ENCODE measurements at places on chromosomes 12 and 14.

DNA sequence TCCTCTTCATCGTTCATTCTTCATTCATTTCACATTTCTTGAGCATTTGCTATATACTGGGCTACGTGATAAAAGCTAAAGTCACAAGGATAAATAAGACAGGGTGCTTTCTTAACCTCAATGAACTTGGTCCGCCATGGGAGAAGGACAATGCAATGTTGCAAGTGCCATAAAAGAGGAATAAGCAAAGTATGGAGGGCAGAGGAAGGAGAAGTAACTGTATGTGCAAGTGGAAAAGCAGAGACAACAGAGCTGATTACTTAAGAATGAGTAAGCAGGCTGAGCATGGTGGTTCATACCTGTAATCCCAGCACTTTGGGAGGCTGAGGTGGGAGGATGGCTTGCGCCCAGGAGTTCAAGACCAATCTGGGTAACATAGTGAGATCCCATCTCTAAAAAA, 14.4 kb downstream of the AREL1 start:
- no peak for DNase-seq

DNA sequence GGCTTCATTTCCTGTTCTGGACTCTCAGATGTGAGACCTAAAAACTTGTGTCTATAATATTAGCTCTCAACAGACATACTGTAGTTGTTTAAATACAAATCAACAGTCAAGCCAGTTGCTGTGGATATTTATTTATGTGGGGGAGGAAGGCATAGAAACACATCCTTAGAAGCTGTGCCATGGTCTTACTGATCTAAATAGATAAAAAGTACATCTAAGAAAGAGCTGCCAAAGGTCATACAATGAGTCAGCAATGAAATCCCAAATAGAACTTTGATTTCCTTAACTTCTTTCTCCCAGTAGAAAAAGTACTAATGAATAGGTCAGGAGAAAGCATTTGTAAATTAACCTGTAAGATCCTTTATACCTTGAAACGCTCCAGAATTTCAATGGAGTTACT, 185.1 kb downstream of the AKAP6 start:
- DNase-seq = no peak

DNA sequence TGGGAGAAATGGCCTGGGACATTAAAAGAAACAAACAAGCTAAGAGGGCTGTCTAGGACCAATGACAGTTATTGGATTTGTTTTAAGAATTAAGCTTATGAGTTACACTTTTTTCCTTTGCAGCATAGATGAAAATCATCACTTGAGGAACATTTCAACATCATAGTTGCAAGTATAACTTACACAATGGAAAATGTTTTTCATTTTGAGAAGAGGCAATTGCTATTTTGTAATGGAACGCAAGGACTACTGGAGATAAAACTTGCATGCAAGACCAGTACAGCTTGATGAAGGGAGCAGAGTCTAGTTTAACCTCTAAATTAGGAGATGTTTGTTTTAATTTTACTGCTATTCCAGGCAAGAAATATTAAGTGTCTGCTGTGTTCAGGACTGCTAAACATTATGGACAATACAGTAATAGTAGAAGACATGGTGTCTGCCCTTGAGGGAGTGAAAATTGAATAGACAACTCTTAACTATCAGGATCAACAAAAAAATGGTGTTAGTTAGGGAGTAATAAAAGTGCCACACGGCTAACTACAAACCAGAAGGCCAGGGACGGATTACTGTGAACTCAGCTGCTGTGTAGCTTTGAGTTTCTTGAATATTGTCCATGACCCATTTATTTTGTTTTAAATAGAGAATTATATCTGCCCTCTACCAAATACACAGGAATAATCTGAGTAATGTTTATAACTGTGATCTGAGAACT, 374.5 kb downstream of the RAD51B start:
- no peak for DNase-seq

- DNase-seq = no peak
Observed at GRCh38 chr12:131054345-131055092, 100.8 kb downstream of the ADGRD1 start.

DNA sequence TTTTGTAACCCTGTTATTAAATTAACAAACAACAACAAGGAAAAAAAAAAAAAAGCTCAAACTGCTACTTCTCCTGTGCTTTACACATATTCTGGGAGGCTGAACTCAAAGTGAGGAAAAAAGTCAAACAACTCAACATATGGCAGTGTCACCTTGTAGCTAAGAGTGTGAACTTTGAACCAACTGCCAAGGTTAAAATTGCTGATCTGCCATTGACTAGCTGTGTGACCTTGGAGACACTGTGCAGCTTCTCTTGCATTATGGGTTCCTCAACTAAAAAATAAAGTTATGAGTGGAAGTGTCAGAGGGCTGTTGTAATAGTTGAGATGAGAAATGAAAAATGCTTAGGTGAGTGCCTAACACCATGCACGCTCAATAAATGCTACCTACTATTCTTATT, 34.2 kb downstream of the STXBP6 start:
- DNase-seq = no peak

DNA sequence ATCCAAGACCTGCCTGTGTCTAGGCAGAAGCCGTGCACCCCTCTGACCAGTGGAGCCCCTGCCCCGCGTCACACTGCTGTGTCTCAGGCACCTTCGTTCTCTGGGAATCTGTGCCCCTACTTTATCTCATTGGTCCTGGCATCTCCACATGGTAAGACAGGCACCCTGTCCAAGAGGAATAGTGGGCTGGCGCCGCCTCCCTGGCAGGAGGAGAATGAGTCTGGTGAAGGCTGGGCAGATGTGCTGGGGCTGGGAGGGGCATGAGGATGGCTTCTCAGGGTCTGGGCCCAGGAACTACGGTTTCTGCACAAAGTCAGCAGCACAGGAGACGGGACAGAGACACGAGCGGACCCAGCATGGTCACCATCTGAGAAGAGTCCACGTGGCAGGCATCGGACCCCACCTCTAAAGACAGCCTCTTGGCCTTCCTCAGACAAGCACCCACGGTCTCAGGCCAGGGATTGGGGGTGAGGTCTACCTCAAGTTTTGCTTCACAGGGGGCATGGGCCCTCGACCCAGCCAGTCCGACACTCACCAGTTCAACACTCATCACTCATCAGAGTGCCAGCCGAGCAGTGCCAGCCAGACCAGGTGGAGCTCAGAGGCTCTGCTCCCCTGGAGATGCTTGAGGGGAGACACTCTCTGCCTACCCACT, 306.7 kb downstream of the ADGRD1 start:
- no peak for DNase-seq

GRCh38 chr14:75323571-75323970, 44.9 kb downstream of the FOS start:
- DNase-seq = no peak

- DNase-seq = no peak
Observed at GRCh38 chr12:29275834-29276233, 105.1 kb downstream of the ERGIC2 start.

DNA sequence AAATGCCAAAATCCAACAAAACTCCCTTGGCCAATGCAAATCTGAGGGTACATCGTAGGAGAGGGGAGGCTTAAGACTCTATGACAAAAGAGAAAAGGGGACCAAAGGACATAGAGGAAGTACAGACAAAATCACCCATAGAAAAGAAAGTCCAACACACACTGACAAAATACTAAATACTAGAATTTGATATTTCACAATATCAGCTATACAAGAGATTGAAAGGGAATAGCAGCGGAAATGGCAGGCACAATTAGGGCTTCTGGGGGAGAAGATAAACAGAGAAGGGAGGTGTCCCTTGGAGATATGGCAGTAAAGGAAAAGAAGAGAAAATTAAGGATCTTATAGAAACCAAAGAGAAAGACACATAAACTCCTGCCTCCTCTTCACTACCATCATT, 29.0 kb downstream of the ATP2B1 start:
- DNase-seq = no peak

DNA sequence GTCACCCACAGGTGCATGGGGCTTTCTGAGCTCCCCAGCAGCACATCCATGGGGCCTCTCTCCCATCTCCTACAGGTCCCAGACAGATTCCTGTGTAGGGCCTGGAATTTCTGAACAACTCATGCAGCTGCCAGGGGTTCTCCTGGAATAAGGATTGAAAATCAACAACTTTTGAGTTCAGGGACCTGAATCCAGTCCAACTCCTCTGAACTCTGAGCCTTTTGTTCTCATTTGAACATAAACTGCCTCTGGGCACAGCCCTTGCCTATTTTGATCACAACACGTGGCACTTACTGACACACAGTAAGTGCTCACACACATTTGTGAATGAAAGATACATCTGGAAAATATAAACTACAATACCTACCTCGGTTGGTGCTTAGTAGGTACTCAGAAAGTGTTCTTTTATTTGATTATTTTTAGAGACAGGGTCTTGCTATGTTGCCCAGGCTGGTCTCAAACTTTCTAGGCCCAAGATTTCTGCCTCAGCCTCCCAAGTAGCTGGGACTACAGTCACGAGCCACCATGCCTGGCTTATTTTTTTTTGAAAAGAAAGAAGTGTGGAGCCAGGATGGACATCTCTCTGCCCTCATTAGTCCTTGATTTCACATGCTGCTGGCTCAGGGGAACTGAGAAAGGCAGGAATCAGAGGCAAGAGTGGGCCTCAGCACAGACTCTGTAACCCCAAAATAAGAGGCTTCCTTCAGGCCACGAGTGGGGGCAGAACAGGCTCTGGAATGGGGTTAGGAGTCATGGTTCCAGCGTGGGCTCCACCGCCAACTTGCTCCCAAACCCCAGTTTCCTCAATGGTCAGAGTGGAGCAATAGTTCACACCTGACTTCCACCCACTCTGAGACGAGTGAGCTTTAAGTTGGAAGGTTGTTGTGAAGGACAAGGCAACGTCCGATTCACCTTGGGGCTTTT, 27.0 kb downstream of the SYNE3 start:
- DNase-seq = no peak

DNA sequence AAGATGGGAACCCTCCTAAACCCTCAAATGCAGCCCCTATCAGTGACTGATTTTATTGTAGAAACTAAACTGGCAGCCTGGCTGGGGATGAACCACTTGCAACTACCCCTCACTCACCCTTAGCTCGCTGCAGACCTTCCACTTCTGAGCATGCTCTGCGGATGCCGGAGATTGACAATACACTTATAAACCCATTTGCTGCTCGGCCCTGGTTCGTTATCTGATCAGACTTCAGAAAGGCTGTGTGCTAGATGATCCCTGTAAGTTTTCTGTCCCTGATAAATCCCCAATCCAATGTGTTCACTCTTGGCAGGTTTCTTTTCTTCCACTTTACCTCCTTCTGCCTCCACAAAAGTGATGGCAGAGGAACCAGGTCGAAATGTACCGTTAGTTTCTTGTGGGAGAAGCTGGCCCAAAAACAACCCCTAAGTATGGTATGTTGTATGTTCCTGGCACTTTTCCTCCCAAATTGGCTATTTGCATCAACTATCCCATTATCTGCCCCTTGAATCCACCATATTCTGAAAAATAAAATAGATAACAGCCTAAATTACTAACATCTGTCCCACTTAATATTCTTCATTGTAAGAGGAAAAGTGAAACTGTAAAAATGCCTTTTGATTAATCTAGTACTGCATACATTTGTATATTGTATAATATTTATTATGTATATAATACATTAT, 18.8 kb downstream of the RPH3A start:
- DNase-seq = no peak

DNA sequence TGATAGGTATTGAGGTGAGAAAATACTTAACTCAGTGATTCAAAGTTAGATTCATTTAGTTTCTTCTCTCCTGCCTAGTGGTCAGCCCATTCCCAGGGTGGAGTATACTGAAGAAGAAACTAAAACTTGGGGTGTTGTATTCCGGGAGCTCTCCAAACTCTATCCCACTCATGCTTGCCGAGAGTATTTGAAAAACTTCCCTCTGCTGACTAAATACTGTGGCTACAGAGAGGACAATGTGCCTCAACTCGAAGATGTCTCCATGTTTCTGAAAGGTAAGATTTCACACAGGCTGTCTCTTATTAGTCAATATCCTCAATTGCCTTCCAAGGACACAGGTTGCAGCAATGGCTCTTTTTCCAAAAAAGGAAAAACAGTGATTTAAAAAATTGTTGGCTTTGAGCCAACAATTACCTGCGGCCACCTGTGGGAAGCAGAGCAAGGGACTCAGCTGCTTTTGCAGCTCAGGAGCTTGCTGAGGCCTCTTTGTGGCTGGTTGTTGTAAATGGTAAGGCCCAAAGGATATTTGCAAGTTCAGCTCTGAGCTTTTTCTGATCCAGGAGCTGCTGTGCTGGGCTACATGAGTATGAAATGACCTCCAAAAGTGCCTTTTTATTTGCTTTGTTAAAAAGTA, 33.9 kb downstream of the TPH2 start:
- no peak for DNase-seq

GRCh38 chr14:59374048-59374447, 91.1 kb downstream of the GPR135 start:
- no peak for DNase-seq

- no peak for DNase-seq
Observed at GRCh38 chr12:466039-466438, 6.3 kb downstream of the B4GALNT3 start.

DNA sequence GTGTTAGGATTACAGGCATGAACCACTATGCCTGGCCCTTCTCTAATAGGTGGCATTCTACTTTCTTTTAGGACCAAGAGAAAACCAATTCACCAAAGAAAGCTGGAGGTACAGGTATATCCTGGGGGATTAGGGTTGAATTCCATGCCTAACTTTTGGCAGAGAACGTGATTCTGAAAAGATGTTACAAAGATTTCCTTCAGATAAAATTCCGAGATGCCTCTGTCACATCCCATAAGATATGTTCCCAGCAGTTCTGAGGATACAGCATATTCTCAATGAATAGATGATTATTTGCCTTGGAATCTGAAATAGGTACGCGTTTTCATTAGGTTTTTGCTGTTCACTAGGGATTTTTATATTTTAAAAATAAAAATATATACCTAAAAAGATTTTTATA, 111.9 kb upstream of the KRAS start:
- DNase-seq = no peak

GRCh38 chr12:42267413-42268190, 29.6 kb upstream of the YAF2 start:
- no peak for DNase-seq

DNA sequence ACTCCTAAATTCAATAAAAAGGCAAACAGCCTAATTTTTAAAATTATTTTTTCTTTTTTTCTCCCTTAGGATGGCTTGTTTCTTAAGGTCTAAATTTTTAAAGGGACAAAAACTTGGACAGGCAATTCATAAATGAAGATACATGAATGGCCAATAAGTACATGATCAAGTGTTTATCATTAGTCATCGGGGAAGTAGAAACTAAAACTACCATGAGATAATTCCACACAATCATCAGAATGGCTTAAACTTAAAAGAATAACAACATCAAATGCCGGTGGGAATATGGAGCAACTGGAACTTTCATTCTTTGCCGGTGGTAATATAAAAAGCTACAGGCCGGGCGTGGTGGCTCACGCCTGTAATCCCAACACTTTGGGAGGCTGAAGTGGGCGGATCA, 29.1 kb downstream of the MOK start:
- DNase-seq = no peak

DNA sequence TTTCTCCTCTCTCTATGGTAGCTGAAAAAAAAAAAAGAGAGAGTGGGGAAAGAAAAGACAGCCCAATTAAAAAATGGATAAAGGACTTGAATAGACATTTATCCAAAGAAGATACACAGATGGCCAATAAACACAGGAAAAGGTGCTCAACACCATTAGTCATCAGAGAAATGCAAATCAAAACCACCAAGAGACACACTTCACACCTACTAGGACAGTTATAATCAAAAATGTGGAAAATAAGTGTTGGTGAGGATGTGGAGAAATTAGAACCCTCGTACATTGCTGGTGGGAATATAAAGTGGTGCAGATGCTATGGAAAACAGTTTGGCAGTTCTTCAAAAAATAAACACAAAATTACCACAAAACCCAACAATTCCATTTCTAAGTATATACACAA, 172.4 kb upstream of the GRIN2B start:
- DNase-seq = no peak
